ENCODE measurements at places on chromosomes 7 and 10.

- peak; percentile 56 for DNase-seq
Measured at GRCh38 chr7:56079450-56080185, 13.1 kb downstream of the PHKG1 start.

GRCh38 chr7:11591943-11592342, 240.1 kb downstream of the THSD7A start:
- no peak for DNase-seq

GRCh38 chr10:126058507-126058906, 162.1 kb downstream of the FANK1 start:
- no peak for DNase-seq

DNA sequence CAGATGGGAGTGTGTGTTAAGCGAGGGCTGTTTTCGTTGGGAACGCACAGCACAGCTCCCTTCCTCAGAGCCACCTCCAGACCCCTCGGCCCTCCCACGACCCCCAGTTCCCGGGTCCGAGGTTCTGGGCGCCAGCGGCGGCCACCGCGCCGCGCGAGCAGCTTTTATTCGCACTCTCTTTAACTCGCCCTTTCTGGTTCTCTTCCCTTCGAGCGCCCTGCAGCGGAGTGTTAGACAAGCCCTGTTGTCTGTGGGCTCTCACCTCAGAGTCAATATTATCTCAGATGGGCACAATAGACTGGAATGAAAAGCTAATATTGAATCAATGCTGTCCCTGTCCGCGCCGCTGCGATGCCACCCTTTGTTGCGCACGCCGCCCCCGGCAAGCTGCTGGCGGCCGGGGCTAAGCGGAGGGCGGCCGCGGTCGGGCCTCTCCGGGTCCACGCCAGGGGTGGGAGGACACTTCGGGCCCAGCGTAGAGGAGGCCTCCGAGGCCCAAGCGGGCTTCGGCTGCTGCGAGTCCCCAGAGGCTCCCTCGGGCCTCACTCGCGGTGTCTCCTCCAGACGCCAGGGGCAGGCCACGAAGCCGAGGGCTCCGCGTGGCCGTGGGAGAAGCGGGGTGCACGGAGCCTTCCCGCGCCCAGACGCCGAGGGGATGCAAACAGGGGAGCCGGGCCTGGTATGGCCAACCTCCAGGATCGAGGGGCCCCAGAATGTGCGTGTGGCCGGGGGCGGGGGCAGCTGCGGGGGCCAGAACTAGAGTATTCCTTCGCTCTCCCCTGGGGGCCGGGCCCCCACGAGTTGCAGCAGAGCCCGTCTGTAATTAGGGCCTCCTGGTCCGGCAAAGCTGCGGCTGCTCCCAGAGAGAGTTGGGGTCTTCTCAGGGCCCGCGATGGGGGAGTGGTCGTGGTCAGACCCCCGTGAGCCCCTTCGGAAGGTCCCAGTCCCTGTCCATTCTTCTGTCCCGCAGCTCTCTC, 7.9 kb upstream of the EMX2 start:
- DNase-seq, result no peak

GRCh38 chr10:105872665-105873064, 1231.6 kb downstream of the SORCS3 start:
- no peak for DNase-seq

GRCh38 chr7:2775376-2775775, 68.7 kb downstream of the GNA12 start:
- DNase-seq, result no peak

DNA sequence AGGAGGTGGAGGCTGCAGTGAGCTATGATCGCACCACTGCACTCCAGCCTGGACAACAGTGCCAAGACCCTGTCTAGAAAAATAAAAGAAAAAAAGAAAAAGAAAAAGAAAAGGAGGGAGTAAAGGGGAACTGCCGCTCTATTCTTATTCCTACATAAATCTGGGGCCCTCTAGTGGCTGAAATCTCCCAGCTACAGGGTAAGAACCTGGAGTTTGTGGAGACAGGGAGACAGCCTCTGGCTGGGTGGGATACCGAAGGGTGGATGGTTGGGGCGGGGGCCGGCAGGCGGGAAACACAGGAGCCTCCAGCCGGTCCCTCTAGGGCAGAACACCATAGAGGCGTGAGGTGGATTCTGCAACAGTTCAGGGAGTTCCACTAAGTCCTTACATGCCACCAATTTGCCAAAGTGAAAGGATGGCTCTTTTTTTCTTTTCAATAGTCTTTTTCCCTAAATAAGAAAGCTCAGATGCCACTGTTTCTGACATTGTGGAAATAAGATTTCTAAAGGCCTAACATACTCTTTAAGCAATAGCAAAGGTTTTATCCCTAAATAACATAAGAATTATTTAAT, 117.3 kb downstream of the SVIL start:
- DNase-seq, result peak; percentile 24

GRCh38 chr10:88092265-88092664, 228.8 kb downstream of the PTEN start:
- DNase-seq, result no peak

DNA sequence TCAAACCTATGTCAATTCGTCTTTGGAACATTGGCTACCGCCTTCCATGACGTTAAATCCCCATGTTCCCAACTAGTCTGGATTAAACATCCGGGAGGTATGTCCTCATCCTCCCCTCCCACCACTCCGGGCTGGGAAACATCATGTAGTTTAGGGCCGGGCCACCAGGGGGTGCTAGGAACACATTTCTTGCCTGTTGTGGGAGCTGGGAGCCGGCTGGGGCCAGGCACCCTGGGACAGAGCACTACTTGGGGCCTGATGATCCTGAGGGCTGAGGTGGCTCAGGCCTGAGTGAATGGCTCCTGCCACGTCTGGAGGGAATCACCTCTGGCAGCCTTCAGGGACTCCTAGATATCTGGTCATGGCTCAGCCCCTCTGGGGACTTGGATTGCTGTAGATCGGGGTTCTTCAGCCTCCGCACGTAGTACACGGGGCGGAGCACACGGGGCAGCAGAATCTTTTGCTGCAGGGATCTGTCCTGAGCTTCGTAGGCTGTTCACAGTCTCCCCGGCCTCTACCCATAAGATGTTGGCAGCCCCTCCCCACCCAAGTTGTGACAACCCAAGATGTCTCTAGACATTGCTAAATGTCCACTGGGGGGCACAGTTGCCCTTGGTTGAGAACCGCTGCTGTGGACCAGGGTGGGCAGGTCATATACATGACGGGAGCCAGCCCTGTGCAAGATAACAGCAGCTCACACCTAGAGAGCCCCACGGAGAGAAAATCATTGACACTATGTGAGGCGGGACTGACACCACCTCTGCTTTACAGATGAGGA, 141.2 kb upstream of the ZNF716 start:
- DNase-seq, result no peak

DNA sequence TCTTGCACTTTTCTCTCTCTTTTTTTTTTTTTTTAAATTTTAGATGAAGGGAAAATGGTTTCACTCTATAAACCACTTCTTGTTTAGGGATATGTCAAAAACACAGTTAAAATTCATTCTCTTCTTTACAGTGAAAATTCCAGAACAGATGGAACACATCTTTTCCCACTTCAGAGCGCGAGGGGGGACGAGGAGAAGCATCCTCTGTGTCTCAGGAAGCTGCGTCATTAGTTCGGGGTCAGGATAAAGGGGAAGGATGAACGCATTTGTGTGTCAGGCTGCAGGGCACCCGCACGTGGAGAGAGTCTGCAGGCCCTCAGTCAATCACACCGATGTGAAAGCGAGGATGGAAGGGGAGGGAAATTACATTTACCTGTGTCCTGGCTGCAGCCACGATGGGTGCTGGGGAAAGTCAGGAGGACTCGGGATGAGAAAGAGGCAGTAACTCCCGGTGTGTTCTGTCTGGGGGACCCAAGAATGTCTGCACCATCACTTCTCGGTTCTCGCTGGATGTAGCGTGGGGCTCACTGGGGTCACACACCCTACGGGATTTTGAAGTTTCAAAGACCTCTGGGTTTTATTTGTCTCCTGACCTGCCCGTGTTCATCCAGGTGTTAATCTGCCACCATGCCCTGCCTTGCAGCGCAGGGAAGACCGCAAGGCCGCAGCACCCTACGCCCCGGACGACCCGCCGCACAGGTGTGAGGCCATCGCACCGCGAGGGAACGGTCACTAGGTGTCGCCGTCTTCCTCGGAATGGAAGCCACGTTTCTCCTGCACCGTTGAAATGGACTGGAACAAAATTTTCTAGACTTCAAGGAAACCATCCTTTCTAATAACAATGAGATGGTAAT, 66.7 kb upstream of the PITRM1 start:
- DNase-seq, result peak; percentile 65

DNA sequence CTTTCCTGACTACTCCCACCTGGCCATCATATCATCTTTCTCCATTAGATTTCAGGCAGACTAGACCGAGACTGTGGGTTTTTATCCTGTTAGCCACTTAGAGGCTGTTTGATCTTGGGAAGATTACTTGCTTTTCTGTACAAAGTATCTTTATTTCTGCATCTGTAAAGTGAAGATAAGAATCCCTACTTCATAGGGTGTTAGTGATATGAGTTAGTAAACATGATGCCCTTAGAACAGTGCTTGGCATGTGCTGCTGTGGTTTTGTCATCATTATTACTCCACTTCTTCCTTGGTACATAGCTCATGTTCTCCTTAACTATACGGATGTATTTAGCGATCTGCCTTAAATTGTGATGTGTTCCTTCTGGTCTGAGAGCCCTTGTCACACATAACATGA, 165.2 kb downstream of the AUTS2 start:
- DNase-seq, result no peak

GRCh38 chr10:118873738-118874105, 119.0 kb upstream of the CACUL1 start:
- DNase-seq, result no peak

DNA sequence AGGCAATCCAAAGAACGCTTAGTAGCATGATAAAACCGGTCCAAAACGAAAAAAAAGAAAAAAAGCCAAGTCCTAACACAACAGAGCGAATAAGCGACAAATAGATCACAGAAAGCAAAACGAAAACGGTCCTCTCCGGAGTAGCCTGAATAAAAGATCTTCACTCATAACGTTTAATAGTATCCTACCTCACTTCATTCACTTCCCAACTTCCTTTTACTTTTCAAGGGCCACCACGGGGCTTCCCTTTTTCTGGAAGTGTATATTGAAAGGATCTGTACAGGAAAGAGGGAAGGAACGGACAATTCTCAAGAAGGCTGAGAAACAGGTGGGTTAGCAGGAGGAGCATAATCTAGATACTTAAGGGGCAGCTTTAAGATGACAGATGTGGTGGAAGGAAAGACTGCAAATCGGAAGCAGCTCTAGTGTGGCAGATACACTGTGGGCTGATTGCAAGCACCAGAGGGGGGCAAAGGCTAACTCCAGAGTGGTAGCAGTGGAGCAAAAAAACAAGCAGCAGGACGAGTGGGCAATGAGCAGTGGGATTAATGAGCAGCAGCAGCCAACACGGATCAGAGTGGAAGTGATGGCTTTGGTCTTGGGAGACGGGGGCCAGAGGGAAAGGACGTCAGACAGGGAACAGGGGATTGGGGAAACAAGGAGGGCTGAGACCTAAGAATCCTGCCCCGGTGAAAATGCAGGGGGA, 866 bp downstream of the CNOT4 start:
- no peak for DNase-seq

- peak; percentile 33 for DNase-seq
Measured at GRCh38 chr10:75744261-75744660, 312.8 kb downstream of the LRMDA start.

DNA sequence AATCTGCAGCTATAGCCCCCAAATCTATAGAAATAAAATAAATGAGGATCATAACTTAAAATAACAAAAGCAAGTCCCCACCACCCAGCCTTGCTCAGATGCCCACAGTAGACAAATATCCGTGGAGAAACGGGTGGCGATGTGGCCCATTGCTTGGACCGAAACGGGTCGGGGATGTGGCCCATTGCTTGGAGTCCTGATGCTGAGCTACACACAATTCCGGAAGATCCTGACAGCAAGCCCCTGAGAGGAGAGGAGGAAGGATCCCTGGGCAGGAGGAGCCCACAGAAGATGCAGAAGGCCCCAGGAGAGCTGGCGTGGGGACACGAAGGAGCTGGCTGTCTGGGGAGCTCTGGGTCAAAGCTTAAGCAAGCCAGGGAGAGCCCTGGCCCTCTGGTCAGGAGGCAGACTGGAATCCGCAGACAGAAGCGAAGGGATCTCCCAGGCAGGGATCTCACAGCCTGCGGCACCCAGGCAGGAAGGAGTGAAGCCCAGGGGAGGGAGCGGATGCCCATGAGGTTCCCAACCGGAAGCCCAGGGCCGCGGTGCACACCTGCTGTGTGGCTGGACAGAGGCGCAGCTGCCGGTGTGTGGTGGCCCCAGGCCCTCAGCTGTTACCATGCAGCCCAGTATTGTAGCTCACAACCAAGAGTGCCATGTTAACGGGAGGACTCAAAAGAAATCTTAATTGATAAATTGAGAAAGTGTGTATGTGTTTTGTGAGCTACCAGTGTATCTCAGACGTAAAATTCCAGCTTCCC, 138.8 kb downstream of the ADARB2 start:
- no peak for DNase-seq

GRCh38 chr7:119010635-119011034, 786.1 kb downstream of the ANKRD7 start:
- no peak for DNase-seq

GRCh38 chr10:21807180-21807579, 196.3 kb downstream of the DNAJC1 start:
- no peak for DNase-seq

GRCh38 chr10:68870061-68870460, 31.1 kb upstream of the DDX50 start:
- DNase-seq, result no peak

DNA sequence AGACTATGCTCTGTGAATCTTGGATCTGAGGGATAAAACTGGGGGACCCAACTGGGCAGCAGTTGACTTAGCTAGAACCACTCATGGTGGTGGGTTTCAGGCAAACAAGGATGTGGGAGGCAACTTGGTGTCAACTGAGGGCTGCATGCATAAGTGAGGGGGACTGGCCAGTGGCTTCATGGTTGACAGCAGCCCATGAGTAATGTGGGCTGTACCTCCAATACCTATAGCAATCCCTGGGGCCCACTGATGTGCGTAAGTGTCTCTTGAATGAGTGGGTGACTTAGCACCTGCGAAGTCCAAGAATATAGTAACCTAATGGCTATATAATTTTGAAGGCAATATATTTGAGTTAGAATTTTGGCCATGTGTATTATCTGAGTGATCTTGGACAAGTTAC, 13.7 kb upstream of the MAP3K8 start:
- DNase-seq, result no peak
